ENCODE measurements at places on chromosomes 11 and 22.

DNA sequence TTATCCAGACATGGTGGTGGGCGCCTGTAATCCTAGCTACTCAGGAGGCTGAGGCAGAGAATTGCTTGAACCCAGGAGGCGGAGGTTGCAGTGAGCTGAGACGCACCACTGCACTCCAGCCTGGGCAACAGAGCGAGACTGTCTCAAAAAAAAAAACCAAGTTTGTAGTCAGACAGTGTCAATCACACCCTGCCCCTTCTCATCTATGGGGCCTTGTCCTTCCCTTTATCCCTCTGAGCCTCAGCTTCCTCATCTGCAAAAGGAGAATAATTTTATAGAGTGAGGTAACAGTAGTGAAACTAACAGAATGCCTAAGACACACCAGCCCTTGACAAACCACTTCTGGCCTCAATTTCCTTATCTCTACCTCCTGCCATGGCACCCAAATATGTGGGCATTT lies 10.7 kb downstream of the BCL9L start:
- no peak for DNase-seq

- DNase-seq, result peak; percentile 72
These were observed at the start of gene P2RY2 for GRCh38 chr11:73218106-73218829. P2RY2 (plus strand) TSS chr11:73218281; CDS start chr11:73234160, 15,879 bp downstream.

- DNase-seq, result no peak
These were observed 13.6 kb upstream of the EED start for GRCh38 chr11:86230921-86231434.

- DNase-seq, result no peak
These were observed 23.5 kb upstream of the TH start for GRCh38 chr11:2194877-2195755.

DNA sequence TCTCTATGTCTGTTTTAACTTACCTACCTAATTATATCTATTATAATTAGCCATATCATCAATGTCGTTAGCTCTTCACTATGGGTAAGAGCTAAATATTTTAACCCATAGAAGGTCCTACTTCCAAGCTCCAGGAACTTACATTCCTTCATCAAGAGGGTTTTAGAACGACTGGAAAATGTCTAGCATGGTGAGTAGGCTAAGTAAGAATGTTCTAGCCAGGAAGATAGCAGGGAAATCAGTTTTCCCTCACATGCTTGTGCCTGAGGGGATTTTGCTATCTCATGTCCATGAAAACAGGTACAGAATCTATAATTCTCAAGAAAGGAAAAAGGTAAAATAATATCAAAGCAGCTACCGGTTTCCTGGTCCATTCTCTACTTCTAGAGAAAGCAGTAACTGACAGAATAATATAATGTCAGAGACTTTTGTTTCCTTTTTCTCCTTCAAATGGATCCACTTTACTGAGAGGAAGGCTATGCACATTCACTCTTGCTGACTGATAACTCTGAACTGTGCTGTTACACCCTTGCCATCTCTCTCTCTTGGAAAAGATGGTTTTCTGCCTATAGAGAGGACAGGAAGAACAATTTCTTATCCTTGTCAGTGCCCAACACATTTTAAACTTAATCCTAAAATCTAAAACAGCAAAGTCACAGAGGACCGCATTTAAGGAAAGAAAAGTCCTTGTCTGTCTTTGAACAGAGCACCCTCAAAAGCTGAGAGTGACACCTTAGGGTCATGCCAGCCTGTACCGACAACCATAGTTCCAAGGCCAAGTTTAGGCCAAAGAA lies 67.0 kb downstream of the MAML2 start:
- no peak for DNase-seq

- no peak for DNase-seq
These were observed 117.6 kb downstream of the FAT3 start for GRCh38 chr11:92342034-92342720.

- no peak for DNase-seq
These were observed 392.1 kb downstream of the NTM start for GRCh38 chr11:131762346-131763110.

DNA sequence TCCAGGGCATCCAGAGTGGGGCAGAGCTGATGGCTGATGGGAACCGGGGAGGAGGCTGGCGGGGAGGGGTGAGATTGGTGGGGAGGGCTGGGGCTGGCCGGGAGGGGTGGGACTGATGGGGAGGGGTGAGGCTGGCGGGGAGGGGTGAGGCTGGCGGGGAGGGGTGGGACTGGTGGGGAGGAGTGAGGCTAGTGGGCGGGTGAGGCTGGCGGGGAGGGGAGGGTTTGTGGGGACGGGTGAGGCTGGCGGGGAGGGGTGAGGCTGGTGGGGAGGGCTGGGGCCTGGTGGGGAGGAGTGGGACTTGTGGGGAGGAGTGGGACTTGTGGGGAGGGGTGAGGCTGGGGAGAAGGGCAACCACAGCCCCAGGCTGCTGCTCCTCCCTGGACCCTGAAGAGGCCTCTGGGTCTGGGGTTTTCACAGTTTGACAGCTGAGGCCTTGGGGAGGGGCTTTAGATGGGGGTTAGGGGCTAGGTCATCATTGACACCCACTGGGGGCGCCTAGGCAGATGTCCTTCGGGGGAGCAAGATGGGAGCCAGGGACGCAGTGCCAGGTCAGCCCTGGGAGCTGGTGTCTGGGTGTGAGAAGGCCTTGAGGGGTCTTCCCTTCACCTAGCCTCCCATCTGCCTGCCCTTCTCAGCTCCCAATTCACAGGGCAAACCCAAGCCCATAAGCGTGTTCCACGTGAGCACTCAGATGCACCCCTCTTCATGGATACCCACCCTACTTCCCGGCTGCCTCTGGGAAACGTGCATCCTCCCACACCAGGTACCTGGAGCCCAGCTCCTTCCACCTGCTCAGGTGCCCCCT lies 26.7 kb downstream of the PARVG start:
- no peak for DNase-seq

- no peak for DNase-seq
These were observed 17.0 kb downstream of the LAYN start for GRCh38 chr11:111557425-111558111.

All from SW480 (cell line).